Retinal pigment epithelial cell (primary cell): ENCODE measurements at places on chromosomes 4 and X.

- no peak for DNase-seq
Observed at GRCh38 chr4:157932936-157933335, 239.9 kb downstream of the GASK1B start.

DNA sequence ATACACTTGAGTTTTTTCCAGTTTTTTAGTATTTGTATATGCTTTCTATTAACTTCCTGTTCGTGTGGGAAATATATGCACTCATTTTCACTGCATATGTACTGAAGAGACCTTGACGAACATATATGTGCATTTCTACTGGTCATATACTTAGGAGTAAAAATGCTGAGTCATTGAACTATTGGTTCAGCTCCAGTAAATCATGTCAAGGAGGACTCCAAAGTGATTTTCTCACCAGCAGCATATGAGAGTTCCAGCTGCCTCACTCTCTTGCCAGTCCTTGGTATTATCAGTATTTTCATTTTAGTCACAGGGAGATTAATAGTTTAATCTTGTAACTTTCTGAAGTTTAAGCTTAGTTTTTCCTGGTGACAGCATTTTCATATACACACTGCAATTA lies 2750.2 kb downstream of the ARAP2 start:
- peak; percentile 52 for DNase-seq

DNA sequence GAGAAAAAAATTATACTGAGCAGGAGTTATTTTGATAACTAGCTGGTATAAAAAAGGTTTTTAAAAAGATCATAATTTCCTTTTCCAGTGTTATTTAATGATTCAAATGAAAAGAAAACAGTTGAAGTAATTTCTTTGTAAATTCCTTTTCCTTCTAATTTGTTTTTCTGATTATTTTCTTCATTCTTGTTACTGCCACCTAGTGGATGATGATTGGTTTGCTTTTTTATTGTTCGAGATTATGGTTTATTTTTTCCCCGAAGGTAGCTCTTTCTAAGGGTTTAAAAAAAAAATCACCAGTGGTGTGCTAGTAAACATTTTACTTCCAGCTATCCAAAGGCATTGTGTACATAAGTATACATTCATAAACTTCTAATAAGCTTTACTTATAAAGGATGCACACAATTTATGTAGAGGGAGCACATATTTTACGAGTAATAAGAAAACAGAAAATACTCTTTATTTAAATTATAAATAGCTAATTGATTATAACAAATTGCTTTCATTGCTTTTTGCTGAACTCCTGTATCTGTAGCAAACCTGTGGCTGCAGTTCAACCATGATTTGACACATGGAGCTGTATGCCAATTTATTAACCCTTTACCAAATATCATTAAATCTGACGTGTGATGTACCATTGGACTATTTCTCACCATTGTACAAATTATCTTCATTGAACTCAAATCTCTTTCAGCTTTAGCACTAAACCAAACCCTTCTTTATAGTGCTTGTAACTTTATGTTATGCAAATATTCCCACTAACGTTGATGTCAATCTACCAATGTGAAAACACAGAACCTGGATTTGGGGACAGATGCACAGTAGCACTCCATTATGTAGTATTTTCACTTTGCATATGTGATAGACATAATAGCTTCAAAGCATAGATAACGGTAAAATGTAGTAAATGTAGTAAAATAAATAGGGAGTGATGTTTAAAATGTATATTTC lies 97.8 kb upstream of the ANK2 start:
- no peak for DNase-seq

DNA sequence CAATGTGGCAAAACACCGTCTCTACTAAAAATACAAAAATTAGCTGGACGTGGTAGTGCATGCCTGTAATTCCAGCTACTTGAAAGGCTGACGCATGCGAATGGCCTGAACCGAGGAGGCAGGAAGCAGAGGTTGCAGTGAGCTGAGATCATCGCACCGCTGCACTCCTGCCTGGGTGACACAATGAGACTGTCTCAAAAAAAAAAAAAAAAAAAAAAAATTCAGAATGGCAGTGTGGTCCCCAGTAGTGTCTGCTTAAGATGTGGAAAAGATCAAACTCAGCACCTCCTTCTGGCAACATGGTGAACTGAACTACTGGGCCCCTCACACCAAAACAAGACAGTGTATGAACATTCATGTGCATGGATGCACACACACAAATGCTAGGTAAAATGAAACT lies 32.2 kb downstream of the SMS start:
- no peak for DNase-seq

- no peak for DNase-seq
Observed at GRCh38 chr4:126701756-126702155, 931.0 kb upstream of the INTU start.

DNA sequence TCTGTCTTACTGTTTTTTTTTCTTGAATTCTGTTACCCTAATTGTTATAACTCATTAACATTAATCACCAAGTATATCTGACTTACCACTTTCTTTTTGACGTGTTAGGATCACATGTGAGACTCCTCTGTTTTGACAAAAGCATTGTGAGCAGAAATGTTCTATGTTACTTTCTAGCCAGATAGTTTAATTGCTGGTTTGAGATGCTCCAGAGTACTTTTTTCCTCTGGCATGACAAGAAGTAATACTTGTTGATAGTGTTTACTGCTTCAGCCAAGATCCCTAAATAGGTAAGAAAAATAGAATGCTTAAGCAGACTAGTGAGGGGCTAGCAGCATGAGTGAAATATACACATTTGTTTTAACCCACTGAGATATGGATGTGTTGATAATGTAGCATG lies 303.9 kb upstream of the PABPC4L start:
- DNase-seq: no peak

DNA sequence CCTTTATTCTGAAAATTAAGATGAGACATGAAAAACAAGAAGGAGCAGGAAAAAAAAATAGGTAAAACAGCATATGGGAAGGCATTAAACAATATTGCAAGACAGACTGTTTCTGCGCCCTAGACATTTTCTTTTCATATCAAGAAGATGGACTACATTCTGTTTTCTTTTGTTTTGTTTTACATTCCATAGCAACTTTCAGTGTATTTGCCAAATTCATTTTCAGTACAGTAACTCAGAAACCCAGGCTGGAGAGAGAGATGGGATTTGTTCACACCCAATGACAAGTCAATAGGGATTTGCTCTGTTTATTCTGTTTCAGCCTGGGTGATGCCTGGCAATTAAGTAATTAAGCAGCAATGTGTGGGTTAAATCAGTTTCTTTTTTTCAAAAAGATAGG lies 892.8 kb upstream of the DIAPH2 start:
- no peak for DNase-seq

DNA sequence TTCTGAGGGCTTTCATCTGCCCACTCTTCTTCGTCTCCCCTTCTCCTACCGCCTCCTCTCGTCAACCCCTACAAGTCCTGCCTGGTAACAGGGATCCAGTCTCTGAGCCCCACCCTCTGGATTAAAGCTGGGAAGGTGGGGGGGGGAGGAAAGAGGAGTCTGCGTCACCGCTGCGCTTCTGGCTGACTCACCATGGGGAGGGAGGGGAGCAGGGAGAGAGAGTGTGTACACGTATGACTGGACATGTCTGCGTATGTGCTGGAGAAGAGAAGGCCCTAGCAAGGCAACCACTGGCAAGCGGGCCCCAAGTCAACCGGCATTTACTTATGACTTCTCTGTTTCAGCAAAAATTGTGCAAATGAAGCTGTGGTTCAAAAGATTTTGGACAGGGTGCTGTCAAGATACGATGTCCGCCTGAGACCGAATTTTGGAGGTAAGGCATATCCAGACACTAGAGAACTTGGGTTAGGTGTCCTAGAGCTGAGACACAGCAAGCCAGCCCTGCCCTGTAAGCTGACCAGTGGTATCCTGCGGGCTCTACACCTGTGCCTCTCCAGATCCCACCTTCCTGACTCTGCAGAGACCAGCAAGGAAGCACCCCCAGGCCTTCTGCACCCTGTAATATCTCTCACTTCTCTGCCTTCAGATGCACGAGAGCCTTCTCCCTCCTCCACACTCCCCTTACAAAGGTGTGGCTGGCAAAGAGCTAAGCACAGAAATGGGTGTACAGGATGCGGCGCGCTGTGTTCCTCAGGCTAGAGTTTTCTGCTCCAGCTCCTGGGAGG lies 2.5 kb downstream of the GABRQ start:
- peak; percentile 13 for DNase-seq

DNA sequence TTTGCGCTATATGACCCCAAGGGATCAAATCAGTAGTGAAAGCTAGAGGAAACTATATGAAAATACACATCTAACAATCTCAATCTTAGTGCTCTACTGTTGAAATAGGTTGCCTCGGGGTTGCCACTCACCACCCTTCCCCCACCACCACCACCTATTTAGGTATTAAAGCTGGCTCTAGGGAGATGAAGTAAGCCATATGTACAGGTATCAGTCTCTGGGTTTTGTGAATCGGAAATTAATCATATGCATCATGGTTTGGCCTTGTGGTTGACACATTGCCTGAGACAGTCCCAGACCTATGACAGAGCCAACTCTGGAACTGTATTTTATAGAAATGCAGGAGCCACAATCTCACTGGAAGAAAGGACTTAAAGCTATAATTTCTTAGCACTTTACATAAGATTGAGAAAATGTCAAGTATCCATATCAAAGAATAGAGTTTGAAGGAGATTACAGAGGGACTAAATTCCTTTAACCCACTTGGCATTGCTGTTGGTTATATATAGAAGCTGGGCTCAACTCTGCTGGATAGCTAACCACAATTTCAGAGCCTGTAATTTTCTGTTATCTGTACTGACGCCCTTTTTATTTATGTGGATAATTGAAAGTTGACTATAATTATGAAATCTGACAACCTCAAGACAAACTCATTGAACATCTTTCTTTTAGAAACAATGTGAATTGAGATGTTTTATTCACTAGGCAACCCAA lies 26.7 kb upstream of the BMP2K start:
- DNase-seq: peak; percentile 37

GRCh38 chr4:23686169-23686897 lies 203.5 kb downstream of the PPARGC1A start:
- no peak for DNase-seq

DNA sequence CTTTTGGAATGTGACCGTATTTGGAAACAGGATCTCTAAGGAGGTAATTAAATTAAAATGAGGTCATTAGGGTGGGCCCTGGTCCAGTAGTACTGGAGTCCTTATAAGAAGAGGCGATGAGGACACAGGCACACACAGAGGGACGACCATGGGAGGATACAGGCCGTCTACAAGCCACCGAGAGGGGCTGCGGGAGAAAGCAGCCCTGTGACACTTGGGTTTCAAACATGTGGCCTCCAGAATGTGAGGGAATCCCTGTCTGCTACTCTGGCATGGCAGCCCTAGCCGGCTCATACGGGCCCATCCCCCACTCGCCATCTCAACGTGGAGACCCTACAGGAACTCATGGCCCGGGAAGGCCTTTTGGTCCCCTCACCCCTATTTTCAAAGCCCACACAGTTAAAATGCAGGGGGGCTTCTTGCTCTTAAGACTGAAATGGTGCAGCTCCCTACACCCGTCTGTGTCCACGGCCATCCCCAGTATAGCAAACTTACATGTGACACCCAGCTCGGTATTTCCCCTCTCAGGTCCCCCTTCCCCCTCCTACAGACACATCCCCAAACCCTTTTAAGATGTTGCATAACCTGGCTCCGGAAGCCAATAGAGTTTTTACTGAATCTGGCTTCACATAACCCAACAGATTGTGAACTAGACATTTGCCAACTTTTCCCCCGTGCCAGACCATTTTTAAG lies 124.1 kb upstream of the TBL1X start:
- DNase-seq: no peak

- no peak for DNase-seq
Observed at GRCh38 chrX:68440442-68440841, 7.1 kb upstream of the OPHN1 start.

GRCh38 chrX:38154340-38154739 lies 66.3 kb downstream of the SRPX start:
- DNase-seq: no peak

GRCh38 chr4:67554096-67554495 lies 4.4 kb upstream of the STAP1 start:
- DNase-seq: no peak

- peak; percentile 16 for DNase-seq
Observed at GRCh38 chr4:2962614-2963174, 512 bp downstream of the NOP14 start.

DNA sequence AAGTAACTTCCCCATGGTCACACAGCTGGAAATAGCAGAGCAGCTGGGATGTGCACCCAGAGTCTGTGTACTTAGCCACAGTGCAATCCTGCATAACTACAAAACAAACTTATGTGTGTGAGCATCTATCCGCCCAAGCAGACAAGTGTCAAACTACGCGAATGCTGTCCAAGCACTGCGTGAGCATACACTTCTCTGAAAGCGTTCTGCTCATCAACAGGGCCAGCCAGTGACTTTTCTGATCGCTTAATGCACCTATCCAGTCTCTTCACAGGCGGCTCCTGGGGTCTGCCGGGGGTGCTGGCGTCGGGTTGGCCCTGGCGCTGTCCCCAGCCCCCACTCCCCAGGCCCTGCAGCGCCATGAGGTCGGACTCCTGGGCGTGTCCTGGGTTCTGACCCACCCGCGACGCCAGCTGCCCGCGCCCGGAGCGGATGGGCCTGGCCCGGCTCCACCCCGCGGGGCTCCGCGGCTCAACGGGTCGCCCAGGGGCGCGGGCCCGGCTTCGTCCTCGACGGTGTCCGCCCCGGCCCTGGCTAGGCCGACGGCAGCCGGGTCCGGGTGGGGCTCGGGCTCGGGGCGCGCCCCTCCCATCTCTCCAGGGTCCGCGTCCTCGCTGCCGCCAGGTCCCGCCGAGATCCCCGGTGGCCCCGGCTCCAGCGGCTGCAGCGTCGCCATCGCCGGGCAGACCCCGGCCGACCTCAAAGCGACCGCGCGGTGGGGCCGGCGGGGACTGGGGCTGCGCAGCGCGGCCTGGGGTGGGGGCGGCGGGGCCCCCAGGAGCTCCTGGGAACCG lies 1.3 kb upstream of the ZNF141 start:
- no peak for DNase-seq

DNA sequence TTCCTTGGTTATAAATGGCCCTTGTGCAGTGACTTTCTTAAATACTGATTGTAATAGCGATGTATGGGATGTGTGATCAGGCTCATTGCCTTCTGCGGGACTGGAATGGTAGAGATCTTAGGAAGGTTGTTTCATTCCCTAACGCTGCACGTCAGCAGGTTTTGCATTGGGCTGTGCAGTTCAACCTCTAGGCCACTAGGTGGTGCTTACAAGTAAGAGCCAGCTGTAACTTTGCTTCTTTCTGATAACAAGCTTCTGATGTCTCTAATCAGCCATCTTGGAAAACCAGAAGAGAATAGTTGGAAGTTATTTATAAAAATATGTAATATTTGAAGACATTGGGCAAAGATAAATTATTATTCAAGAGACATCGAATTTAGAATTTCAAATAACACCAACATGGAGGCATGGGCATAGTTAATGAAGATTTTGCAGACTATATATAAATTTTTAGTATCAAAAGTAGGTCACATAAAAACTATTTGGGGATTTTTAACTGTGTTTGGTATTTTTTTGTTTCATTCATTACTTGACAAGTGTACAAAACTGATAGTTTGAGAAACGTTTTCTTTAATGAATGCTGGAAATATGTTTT lies 339.7 kb upstream of the PCDH7 start:
- peak; percentile 32 for DNase-seq

DNA sequence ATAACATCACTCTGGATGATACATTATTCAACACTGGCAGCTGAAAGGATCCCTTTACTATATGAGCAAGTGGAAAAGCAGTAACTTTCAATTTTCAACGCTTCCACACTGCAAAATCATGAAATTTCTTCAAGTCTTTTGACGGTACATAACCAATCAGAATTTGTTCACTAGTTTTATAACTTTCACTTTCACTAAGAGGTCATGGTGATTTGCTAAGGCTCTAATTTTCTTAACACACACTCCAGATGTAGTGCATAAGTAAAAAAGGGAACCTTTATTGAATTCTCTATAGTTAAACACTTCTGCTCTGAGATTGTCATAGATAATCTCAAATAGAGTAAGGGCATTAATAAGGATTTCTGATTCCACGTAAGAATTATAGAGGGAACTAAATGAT lies 4.1 kb downstream of the ARMCX2 start:
- no peak for DNase-seq
